Coronary artery (tissue), 2 donors: ENCODE measurements at places on chromosomes 2 and 18.

- no peak for DNase-seq
These were observed 15.5 kb upstream of the ST8SIA5 start for GRCh38 chr18:46772357-46772756.

DNA sequence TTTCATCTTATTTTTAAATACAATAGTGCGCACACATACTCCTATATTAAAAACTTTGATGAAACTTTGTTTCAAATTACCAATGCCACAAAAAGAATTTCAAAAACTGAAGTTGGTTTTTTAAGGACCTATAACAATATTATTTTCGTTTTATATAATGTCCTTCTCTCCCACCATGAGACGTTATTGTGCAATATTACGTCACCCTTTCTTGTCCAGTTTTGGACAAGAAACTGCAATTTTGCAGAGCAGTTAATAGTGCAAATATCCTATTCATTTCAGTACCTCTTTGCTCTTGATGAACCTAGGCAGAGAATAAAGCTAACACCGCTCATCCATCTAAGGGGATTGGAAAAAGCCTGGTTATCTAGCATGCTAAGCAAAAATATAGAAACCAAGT, 9.7 kb upstream of the ZNF516 start:
- no peak for DNase-seq

DNA sequence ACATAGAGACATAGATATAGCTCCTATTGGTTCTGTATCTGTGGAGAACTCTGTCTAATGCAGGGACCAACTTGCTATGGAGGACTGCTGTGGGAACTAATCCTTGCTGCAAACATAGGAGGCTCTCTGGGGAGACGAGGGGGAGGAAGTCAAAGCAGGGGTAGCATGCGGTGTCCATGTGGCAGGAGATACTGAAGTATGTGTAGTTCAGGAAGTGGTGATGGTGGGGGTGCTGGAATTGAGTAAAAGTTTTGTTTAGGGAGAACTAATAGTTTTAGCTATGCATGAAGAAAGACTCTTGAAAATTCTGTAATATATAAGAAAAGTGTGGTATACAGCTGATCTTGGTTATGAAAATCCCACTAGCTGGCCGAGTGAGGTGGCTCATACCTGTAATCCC, 62.0 kb downstream of the ANKRD44 start:
- no peak for DNase-seq

GRCh38 chr2:152594022-152594766, 123.1 kb downstream of the PRPF40A start:
- no peak for DNase-seq

- no peak for DNase-seq
These were observed 13.2 kb upstream of the CD302 start for GRCh38 chr2:159811232-159811631.

- DNase-seq, result no peak
These were observed 81.9 kb downstream of the WDSUB1 start for GRCh38 chr2:159204381-159205144.

- DNase-seq, result no peak
These were observed 39.7 kb upstream of the ABCA12 start for GRCh38 chr2:215178121-215178520.

- no peak for DNase-seq
These were observed 240.8 kb downstream of the TCF4 start for GRCh38 chr18:55346961-55347740.

DNA sequence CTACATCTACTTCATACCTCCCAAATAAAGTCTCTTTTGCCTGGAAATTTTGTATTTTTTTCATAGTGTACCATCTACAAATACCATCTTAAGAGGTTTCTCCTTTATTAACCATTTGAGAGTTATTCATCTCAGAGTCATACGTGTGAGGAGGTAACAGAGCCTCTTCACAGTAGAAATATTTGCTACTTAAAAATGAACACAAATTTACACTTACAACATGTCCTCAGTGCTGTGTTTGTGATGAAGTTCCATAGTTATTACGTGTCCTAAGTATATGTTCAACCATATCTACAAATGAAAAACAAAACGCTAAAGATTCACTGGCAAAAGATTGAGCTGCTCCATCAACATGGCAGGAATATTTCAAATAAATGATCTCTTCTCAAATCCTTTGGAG, 48.5 kb upstream of the HNRNPA3 start:
- DNase-seq, result no peak

GRCh38 chr18:70907673-70908072, 618.8 kb downstream of the SOCS6 start:
- no peak for DNase-seq

DNA sequence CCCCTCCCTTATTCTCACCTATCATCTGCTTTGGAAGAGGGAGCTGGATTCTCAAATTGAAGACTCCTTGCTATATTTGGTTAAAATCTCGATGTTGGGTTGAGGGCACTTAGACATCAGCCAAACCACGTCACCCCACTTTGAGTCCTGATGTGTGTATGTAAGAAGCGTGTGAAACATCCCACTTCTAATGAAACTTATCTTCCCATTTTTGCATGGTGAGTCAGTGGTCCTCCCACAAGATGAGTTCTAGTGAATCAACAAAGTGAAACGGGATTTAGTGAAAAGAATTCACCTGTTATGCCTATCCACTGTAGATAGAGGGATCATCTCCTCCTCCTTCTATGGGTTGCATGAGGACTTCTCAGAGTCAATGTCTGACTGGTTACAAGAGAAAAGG, 51.4 kb upstream of the SPRED2 start:
- DNase-seq, result no peak

GRCh38 chr2:23616630-23617029, 231.7 kb downstream of the KLHL29 start:
- no peak for DNase-seq

DNA sequence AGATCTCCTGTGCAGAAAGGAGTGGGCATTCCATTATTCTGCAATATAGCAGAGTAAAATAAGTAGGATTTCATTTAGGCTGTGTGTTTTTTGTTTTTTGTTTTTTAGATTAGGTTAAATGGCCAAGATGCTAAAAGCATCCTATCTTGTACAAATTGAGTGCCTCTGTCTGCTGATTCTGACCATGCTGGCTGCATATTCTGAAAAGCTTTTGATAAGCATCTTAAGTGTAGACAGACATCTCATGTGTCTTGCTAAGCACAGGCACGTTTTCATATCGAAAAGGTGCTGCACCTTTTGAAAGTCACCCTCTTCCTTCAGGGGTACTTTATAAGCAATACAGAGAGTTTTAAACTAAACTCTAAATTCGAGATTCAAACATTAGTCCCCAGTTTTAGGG, 74.0 kb upstream of the BCL11A start:
- DNase-seq, result no peak

GRCh38 chr2:24793761-24794435, 673 bp downstream of the CENPO start:
- no peak for DNase-seq

DNA sequence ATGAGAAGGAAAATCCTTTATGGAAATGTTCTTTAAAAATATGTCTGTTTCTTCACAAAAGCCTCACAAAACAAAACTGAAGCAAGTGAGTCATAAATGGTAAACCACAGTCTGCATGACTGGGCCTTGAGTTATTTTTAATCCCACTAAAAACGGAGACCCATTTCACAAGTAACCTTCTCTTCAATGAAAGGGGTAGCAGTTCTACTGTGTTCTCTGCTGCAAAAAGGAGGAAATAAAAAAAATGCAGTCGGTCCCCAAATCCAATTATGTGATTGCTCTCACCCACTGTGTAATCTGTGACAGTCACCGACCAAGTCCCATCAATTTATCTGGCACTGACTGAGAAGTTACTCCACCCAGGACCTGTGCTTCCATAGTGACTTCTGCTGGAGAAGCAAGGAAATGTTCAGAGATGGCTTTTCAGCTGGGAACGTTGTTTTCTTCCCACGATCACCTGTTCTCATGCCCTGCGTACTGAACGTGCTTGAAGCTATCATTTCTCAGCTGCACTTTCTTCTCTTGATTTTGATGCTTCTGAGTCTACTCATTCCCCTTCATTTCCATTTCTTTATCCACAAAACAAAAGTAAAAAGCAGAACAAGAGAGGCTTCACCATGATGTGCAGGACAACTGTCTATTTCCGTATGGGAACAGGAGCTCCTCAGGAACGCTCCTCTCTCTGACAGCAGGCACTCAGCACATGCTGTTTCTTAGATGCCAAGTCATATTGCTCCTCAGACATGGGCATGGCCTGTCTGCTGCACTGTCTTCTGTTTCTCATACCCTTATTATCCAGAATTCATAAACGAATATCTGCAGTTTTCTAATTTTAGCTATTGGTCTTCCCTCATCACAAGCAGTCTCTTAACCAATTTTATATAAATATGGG, 80.0 kb upstream of the TMEM200C start:
- no peak for DNase-seq

DNA sequence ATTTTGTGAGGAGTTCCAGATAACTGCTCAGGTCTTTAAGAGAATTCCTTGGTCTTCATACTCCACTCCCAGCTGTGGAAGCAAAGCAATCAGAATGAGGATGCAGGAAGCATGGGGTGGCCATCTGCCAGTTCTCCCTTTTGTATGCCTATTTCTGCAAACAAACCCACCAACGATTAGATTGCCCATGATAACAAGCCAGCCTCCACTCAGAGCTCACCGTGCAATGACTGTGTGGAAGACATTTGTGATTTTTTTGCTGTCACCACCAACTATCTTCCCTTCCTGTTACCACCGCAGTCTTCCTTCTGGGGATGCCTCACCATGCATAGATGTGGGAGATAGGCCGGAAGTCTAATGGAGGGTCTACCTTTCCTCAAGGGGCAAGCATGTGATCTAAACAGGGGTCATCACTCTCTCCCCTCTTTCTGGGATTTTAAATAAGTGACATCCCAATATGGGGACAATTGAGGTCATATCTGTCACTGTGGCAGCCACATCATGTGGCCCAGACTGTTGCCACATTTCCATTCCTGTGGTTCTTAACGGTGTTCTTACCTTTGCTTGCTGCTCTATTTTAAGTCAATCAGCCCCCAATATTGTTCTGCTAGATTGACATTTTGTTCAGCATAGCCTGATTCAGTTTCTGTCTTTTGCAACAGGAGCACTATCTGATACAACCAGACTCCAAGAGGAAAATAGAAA, 4.4 kb downstream of the AFF3 start:
- DNase-seq, result no peak

DNA sequence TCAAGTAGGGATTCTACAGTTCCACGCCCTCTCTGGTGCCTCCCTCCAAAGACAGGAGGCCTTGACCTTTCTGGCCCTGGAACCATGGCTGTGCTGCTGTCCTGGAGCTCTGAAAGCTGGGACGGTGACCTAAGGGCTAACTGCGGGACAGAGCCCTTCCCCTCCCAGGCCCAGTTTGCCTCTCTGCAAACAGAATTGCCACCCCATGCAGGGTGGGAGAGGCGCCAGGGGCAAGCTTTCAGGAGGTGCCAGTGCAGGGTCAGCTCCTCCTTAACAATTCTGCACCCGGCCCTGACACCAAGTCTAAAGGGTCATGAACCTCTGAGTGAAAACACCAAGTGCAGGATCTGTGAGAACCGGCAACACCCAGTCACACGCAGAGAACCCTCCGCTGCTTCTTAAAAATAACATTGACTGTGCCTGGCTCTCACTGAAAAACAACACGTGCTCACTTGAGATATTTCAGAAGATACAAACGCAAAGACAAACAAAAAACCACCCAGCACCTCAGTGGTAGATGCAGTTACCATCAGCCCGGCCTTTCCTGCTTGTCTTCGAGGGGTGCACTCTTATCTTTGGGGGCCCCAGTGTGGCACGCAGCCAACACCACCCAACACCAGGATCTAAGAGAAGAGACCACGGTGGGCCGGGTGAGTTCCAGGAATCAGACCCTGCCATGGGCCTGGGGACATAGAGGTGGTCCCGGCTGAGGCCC, 1.1 kb upstream of the SNED1 start:
- DNase-seq, result peak; percentile 75

DNA sequence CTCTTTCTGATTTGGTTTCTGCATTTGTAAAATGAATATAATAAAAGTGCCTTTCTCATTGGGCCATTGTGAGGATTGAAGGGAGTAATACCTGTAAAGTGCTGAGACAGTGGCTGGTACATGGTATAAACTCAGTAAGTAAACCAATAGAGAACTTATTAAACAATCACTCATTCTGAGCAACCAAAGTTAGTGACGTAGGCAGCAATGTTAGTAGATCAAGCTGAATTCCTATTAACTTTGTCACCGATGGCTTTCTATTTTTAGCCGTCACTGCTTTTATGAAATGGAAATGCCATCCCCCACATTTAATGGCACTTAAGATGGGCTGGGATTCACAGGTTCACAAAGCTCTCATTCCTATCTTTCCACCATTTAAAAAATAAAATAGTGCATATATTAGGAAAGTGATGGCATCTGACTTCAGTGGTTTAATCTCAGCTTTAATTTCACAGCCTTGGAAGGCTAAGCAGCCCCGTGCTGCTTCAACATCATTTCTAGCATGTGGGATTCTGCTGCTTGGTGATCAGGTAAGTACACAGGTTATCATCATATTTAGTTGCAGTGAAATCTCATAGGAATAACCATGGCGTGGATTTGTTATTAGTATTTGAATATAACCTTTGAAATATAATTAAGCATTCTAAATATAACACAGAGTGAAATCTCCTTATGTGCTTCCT, 17.6 kb upstream of the PPP4R1 start:
- DNase-seq, result no peak

- DNase-seq, result no peak
These were observed 37.2 kb downstream of the SLC40A1 start for GRCh38 chr2:189543367-189543766.

- no peak for DNase-seq
These were observed 2.0 kb upstream of the THUMPD2 start for GRCh38 chr2:39780825-39781600.

- no peak for DNase-seq
These were observed 110.2 kb downstream of the BMPR2 start for GRCh38 chr2:202486351-202486750.

DNA sequence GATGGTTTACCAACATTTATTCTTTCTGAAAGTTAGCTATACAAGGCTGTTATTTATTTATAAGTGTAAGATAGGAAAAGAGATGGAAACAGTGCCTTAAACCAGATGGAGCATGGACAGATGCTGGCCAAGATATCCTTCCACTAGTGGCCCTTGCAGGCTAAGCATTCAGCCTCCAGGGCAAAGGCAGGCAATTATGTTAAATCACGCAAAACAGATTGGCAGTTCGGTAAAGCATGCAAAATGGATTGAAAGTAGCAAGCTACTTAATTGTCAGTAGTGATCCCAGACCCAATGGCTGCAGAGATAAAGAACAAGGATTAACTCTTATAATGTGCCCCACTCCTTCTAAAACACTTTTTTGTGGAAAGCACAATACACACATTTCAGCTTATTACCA, 105.4 kb upstream of the MAP4K3 start:
- DNase-seq, result no peak

DNA sequence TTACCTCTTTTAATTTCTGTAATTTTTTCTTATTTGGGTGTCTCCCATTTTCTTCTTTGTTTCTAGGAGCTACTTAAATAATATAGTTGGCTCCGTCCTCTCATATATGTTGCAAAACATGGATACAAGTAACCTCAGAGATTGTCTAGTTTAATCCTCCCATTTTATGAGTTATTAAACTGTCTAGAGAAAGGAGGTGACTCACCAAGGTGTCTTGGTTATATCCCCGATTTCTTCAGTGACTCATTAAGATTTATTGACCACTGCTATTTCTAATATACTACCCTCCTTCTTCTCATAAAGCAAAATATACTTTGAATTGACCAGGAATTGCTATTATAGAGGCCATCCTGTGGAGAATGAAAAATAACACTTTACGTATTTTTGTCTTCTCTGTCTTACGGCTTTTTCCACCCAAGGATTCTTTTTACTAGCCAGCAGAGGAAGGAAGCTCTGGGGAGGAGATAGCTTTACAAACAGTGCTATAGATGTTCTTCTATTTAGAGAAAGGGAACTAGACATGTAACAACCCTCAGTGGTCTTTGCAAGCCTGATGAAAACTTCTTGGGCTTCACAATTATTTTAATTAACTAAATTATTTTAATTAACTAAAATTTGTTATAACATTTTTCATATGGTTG, 300.4 kb upstream of the TNP1 start:
- DNase-seq, result no peak
